HuH-7 (cell line): ENCODE measurements at places on chromosomes 12 and 14.

DNA sequence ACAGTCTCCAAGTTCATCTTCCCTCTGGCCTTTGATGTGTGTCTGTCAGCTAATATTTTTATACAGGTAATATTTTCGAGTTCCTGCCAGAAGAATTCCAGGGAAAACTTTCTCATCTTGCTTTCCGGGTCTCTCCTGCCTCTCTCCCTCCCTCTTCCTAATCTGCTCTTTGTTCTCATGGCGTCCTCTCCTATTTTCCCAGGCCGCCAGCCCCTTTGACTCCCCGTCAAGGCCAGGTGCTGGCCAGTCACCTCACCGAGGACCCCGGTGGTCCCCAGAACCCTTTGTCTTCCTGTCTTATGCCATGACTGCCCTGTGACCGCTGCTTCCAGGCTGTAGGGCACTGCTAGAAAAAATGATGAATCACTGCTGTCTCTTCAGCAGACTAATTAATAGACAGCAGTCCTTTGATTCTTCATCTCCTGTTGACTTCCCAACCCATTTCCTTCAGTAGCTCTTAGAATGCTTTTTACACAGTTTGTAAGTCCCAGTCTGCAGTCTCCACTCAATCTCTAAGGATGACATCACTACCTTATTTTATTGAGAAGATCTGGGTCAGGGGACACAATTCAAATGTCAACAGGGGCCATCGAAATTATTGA, 40.7 kb downstream of the PPFIBP1 start:
- no peak for DNase-seq

DNA sequence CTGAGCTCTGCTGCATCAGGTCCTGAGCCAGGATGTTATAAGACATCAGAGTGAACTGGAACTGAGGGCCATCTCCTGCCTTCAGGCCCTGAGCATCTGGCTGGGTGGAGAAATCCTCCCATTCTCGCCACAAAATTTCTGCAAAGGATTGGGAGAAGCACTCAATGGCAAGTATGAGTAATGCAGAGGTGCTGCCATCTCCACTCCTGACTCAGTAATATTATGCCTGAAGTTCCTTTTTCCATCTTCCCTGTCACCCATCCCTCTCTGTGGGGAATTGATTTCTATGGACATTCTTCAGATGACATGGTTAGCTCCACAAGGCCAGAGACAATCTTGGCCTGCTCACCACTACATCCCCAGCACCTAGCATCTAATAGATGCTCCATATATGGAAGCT, 4.7 kb downstream of the ANGEL1 start:
- no peak for DNase-seq

DNA sequence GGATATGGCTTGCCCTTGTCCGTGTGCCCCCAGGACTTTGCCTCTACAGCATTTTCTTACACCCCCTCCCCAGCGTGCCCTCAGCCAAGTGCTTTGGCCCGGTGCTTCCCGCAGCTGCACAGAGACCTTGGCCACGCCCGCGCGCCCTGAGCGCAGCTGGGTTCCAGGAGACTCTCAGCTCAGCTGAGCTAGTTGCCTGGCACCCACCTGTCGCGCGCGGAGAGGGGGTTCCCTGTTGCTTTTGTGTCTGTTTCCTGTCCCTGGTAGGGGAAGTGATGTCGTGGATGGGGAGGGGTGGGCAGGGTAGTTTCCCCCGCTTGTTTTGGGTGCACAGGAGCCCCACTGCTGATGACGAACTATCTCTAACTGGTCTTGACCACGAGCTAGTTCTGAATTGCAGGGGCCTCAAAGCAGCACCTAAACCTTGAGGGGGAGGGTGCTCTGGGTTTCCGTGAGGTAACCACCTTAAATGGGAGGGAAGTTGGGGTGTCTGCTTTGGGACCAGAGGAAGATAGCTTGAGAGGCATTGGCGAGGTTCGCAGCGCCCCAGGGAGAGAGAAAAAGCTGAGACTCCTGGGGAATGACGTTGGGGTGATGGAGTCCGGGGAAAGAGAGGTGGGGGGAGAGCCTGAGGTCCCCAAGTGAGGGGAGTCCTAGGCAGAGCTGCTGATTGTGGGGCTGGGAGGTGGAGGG, 1.5 kb downstream of the DIO3 start:
- DNase-seq: no peak

GRCh38 chr12:11730299-11731041, 81.0 kb downstream of the ETV6 start:
- DNase-seq: no peak

GRCh38 chr12:64687816-64688215, 71.4 kb downstream of the GNS start:
- DNase-seq: no peak

DNA sequence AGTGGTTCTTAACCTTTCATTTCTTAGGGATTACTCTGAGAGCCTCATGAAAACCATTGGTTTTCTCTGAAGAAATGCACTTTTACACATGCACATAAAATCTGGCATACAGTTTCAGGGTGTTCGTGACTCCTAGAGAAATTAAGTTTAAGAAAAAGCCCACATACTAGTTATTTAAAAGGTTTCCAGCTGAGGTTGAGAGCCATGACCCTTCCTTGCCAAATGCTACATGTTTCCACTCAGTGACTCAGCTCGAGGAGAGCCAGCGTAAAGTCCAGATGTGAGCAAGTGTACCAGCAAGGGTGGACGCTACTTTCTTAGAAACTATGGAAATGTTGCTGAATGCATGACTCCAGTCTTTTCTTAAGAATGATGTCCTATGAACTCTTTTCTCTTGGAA, 42.7 kb upstream of the FLRT2 start:
- DNase-seq: no peak

GRCh38 chr12:22271023-22271422, 63.5 kb downstream of the ST8SIA1 start:
- no peak for DNase-seq

DNA sequence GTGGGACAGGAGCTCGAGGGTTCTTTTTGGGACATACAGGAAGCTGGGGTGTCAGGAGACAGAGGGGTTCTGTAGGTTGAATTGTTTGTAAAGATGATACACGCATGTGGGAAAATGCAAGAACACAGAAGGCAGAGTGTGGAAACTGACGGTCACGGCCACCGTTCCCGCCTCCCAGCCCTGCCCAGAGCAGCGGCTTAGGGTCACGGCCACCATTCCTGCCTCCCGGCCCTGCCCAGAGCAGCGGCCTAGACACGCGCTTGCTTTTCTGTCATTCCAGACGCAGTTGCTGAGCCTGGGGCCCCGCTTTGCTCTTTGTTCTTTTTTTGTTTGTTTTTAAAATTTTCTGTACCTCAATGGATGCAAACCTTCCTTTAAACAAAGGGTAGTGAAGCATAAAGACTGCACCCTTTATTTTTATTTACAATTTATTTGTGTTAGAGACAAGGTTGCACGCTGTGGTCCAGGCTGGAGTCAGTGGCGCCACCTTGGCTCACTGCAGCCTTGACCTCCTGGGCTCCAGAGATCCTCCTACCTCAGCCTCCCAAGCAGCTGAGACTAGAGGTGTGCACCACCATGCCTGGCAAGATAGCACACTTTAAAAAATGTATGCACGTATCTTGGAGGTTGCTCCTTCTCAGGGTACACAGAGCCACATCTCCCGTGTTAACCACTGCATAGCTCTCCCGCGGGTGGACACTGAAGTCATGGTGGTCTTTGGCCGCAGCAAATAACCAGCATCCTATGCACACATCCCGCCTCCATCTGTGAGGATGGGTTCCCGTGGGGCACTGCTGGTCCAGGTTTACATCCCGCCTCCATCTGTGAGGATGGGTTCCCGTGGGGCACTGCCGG, 142.3 kb downstream of the ADGRD1 start:
- no peak for DNase-seq

DNA sequence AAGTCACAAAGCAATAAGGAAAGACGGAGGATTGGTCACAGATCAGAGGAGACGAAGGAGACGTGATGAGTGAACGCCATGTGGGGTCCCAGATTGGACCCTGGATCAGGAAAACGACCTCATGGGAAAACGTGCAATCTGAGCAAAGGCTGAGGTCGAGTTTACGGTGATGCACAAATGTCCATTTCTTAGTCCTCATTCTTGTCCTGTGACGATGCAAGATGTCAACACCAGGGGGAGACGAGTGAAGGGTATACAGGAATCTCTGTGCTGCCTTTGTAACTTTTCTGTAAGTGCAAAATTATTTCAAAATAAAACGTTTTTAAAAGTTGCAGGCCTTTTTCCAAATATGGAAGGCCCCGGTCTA, 329.8 kb downstream of the MED13L start:
- DNase-seq: no peak

DNA sequence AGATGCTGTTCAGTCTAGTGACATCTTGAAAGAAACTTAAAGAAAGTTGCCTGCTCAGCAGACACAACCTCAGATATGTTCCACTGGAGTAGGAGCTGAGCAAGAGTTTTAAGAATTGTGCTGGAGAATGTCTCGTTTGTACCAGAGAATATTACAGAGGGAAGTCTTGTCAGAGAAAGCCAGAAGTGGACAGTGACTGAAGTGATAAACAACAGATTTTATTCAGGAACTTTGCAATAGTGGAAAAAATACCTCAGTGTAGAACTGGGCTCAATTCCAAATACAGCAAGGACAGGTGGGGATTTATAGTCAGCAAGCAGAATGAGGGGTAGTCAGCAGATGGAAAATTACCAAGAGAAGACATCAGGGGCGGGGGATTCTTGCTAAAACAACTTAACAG, 18.6 kb downstream of the ZDHHC17 start:
- DNase-seq: no peak

GRCh38 chr12:15526033-15526432, 203.7 kb downstream of the PTPRO start:
- no peak for DNase-seq

GRCh38 chr12:130212384-130212989, 50.2 kb downstream of the FZD10 start:
- no peak for DNase-seq
